ENCODE measurements at places on chromosomes 2 and 18. TPM values are rescaled to one million over a fixed set of nuclear protein-coding genes. Genes with fewer than 3 reads are reported as not detected.

The DHRS9 gene
- not detected for polyA plus RNA-seq

DNA sequence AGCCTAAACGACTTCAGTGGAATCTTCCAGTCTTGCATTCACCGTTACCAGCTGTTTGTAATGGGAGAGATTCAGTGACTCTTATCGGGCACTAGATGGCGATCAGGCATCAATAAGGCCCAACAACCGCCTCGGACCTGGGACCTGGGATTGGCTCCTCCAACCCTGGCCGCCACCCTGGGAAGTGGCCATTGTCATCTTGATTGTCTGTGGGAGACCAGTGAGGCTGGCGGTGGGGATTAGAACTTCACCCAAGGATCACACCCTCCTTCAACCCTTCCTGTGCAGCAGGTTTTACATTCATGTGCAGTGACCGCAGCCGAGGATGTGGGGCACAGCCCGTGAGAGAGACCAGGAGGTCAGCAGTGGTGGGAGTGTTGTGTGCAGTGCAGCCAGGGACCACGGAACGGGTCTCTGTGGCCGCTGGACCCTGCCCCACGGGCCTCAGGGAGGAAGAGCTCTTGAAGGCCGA lies 85.3 kb downstream of the SPP2 start:
- DNase-seq, result peak; percentile 48

GRCh38 chr2:168758970-168759820 lies 43.2 kb upstream of the NOSTRIN start:
- DNase-seq, result peak; percentile 50

DNA sequence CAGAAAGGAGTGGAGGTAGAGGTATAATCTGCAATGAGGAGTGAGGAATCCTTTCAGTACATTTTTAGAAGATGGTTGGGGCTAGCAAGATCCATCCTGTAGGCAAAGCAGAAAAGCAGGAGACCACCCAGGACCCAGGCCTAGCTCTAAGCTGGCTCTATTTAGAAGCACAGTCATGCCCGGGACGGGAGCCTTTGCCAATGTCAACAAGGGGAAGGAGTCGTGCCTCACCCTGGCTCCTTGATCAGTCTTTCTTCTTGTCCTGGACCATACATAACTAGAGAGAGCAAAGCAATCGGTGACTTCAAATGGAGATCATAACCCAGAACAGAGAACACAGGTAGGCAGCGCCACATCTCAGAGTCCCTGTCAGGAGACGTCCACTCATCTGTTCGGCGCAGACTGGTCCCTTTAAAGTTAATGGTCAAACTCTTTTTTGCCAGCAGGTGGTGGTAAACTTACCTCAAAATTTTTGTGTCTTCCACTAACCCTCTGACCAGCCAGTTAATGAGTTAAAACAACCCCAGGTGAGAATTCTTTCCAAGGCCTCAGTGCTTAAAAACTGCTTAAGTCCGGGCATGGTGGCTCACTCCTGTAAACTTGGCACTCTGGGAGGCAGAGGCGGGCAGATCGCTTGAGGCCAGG lies 8.0 kb downstream of the MC5R start:
- no peak for DNase-seq

- DNase-seq, result no peak
Measured at GRCh38 chr18:36374262-36374661, 76.7 kb downstream of the FHOD3 start.

DNA sequence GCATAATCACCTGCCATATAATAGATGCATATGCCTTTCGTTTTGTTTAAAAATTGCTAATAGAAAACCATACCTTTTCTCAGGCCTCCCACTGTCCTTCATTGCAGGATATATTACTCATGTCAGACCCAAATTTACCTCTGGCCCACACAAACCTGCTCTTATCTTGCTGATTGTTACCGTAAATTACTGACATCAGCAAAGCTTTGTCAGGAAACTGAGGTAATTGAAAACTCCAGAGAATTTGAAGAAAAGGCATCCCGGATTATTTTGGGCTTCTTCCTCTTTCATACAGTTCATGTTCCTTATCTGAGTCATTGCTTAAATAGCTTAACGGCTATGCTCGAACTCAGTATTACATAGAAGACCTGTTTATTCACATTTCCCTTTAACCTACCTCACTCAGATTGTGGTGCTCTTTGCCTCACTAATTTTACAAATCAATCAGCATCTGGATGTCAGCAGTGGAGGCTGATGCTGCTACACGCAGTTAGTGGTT lies 145.7 kb downstream of the ZEB2 start:
- no peak for DNase-seq

The LRATD1 gene
- 15.2 TPM for polyA plus RNA-seq

DNA sequence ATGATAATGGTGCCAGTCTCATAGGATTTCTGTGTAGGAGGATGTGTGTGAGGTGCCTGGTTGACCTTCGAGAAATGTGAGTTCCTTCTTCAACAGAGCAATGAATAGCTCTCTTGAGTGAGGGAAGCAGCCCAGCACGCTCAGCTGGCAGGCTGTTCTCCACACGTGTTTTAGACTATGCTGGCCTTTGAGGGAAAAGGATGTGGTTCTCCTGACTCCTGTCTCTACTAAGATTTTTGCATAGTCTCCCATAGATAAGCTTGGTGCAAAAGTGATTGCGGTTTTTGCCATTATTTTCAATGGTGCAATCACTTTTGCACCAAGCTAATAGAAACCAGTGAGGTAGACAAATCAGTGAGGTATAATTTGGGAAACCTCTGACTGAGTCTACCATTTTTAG lies 284.1 kb downstream of the SLC4A3 start:
- no peak for DNase-seq

DNA sequence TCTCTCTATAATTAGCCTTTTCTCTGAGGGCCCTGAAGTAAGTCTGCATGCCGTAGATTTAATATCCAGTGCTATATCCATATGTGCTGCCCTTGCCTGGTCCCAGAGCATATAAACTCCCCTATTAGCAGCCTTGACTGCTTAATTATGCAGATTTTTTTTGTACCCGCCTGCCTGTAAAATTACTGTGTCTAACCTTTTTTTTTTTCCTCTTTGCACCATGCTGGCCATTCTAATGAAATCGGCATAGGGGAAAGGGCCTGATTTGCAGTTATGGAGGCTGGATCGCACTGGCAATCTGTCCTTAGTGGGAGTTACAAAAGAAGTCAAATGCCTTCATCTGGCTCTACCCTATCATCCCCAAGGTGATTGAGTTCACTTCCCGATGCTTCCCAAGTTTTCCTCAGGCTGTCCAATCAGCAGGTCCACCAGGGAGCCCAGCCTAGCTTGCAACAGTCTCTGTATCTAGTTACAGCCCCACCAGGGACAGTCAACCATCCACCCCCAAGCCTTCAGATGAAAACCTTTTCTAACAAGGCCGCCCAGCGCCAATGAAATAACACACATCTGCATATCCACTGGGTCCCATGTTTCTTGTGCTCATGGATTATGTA lies 239.0 kb downstream of the ZNF521 start:
- no peak for DNase-seq

The AGXT gene
- 0.15 TPM for polyA plus RNA-seq

The DYTN gene
- polyA plus RNA-seq, result not detected

The GDF7 gene
- polyA plus RNA-seq, result 0.72 TPM

The POTEC gene
- not detected for polyA plus RNA-seq

DNA sequence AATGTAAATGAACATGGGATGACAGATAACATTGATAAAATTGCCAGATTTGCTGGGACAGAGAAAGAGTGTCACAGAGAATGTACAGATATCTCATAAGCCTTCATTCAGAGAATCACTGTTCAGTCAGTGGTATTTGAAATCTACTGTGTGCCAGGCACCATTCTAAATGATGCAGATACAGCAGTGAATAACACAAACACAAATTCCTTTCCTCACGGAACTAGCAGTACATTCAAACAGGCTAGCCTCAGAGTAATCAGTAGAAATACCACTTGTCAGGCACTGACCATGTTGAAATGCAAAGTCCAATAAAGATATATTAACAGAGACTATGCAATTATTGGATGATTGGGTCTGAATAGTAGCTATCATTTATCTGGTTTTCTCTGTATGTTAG lies 211.0 kb downstream of the RDH14 start:
- DNase-seq, result no peak

DNA sequence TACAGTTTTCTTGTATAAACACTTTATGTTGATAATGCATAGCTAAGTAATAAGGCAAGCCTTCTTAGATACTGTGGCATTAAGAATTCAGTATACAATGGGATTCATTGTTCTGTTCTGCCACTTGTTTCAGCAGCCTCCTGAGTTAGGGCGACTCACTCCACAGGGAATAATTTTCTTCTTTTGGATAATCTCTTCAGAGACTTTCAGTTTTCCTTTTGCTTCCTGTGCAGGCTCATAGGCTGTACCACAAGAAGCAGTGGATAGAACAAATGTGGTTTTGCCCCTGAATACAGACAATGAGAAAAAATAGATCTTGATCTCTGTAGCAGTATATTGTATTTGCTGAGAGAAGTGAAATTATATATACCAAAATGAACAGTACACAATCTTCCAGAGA lies 298.0 kb downstream of the ZNF407 start:
- DNase-seq, result no peak

- no peak for DNase-seq
Measured at GRCh38 chr2:120403261-120403660, 57.3 kb downstream of the INHBB start.

GRCh38 chr2:156343940-156344301 lies 11.4 kb upstream of the NR4A2 start:
- no peak for DNase-seq

GRCh38 chr2:54107903-54108615 lies 7.4 kb upstream of the ACYP2 start:
- no peak for DNase-seq

DNA sequence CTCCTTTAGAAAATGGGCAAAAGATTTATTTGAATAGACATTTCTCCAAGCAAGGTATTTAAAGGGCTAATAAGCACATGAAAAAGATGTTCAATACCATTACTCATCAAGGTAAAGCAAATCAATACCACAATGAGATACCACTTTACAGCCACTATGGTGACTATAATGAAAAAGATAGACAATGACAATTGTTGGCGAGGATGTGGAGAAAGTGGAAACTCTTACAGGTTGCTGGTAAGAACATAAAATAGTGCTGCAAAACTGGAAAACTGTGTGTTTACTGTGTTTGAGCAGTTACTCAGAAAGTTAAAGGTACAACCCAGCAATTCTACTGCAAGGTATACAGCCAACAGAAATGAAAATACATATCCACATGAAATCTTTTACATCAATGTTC lies 31.9 kb upstream of the RNU4ATAC start:
- no peak for DNase-seq

The DNER gene
- polyA plus RNA-seq, result 2.1 TPM

GRCh38 chr2:95240091-95240490 lies 32.8 kb downstream of the ZNF892 start:
- DNase-seq, result no peak

- DNase-seq, result no peak
Measured at GRCh38 chr18:10261344-10262276, 192.8 kb upstream of the APCDD1 start.

DNA sequence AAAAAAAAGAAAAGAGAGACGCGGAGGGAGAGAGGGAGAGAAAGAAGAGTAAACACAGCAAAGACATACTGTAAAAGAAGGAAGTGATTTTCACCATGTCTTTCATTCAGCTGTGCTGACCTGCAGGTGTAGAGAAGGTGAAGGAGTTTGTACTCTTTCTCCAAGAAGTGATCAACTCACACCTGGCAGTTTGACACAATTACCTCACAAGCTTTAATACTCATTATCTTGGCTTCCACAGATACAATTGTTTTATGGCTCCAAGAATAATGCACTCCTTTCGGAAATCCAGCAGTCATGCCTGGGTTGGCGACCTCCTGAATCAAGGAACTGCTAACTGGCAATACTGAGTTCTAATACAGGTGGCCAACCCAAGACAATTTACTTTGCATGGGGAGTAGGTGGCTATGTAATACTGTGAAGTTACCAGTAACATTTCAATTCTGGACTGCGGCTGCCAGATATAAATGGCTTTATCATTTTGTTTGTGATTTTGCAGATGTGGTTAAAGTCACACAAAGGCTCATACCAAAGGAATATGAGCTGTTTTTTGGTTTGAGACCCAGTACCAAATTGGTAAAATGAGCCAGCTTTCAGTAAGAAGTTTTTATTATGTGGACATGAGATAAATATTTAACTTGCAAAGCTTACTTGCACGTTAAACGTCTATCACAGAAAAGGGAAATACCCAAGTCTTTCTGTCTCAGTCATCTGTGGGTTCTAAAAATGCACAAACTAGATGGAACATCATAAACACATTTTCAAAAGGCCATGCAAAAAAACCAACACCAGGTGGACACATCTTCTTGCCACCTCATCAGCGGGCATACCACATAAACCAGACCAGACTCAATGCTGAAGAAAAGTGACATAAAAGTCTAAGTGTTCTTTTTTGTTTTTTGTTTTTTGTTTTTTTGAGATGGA lies 69.3 kb downstream of the NCKAP5 start:
- no peak for DNase-seq

- DNase-seq, result no peak
Measured at GRCh38 chr18:74532511-74533025, 1.7 kb upstream of the CNDP1 start.

The UGT1A10 gene
- polyA plus RNA-seq, result not detected

The SERPINB2 gene
- polyA plus RNA-seq, result 0.11 TPM

DNA sequence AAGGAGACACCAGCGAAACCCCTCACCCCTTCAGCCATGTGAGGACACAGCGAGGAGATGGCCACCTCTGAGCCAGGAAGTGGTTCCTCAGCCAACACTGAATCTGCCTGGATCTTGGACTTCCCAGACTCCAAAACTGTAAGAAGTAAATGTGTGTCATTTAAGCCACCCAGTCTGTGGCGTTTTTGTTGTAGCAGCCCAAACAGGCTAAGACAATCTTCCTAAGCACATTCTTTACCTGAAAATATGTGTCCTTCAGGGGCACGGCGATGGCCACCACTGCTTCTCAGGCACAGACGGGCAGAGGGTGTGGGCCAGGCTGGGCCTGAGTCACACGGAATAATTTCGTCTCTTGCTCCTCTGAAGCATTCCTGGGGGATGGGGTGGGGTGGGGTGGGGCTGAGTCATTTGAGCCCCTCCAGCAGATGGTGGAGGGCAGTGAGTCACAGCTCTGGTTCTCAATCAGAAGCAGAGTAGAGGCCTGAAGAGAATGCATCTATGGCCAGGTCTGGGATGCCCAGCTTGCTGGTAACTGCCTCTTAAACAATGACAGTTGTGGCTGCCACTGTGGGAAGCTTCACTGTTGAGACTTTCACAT lies 142.4 kb downstream of the CAPN13 start:
- DNase-seq, result no peak

GRCh38 chr18:21194871-21195771 lies 46.9 kb upstream of the GREB1L start:
- peak; percentile 31 for DNase-seq

DNA sequence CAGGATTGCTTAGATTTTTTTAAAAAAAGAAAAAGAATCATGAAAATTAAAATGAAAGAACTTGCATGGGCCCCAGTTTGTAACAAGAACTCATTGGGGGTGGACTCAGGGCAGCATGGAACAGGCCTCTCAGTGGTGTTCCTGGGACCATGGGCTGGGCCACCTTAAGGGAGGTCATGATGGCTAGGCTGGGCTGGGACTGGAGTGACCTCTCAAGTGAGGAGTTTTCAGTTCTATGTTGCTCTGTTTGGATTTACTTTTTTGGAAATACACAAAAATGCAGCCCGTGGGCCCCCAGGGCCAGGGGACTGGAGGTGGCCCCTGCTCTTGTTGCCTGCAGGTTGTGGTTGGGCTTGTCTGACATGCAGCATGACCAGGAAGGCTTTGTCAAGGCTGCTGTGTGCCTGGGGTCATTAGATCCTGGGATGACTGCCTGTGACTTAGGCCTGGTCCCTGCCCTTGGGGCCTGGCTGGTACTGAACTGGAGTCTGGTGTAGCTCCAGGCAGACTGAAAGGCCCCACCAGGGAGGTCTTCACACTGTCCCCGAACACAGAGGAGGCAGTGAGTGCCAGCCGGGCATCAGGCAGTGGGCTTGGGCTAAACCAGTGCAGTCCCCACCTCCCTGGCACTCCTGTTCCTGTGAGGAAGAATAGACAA lies 115.6 kb downstream of the GLI2 start:
- no peak for DNase-seq

Measured in muscle of arm (tissue), 14 donors.